ENCODE measurements at places on chromosomes 3 and 15. TPM values are rescaled to one million over a fixed set of nuclear protein-coding genes. Genes with fewer than 3 reads are reported as not detected.

CYP8B1 gene
- not detected for total RNA-seq

TM4SF4 gene
- total RNA-seq = not detected

ANKUB1 gene
- not detected for total RNA-seq

C3orf22 gene
- not detected for total RNA-seq

CALML4 gene
- total RNA-seq = 5.3 TPM

SRP14 gene
- 168 TPM for total RNA-seq

FEZF2 gene
- not detected for total RNA-seq

TMCO5A gene
- total RNA-seq = not detected

CNTN3 gene
- total RNA-seq = not detected

PPP1R14D gene
- not detected for total RNA-seq

All from activated CD4-positive, alpha-beta memory T cell treated with anti-CD3 and anti-CD28 coated beads for 36 hours (primary cell).